Activated naive CD8-positive, alpha-beta T cell treated with anti-CD3 and anti-CD28 coated beads, Interleukin-2, amount 10 ng/mL, durations not matched to agents 7 days and 5 days (primary cell): ENCODE measurements at places on chromosomes 2 and 18. TPM values are rescaled to one million over a fixed set of nuclear protein-coding genes. Genes with fewer than 3 reads are reported as not detected.

The WNT10A gene
- 1.9 TPM for total RNA-seq

The FBLN7 gene
- 1.8 TPM for total RNA-seq

DNA sequence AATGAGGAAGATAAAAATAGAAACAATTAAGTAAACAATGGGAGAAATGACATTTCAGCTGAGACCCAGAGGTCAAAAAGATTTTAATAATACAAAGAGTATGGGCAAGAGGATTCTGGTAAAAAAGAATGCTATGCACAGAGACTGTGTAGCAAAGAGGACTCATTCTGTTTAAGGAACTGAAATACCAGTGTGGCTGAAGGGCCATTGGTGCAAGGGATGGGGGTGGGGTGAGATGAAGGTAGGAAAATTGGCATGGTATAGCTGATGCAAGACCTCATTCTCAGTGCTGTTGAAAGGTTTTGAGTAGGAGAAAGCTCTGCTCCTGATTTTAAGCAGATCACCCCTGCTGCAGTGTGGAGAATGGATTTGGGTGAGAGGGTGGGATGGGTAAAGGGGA lies 10.8 kb downstream of the GALNT1 start:
- peaks cover 14% of the 10 kb centered on the region for H3K4me1 ChIP-seq
- no peak overlapping the region for H3K4me3 ChIP-seq
- H3K27ac ChIP-seq, result no peak overlapping the region
- peaks cover 20% of the 10 kb centered on the region for H3K36me3 ChIP-seq
- no peaks in the 10 kb centered on the region for H3K27me3 ChIP-seq

DNA sequence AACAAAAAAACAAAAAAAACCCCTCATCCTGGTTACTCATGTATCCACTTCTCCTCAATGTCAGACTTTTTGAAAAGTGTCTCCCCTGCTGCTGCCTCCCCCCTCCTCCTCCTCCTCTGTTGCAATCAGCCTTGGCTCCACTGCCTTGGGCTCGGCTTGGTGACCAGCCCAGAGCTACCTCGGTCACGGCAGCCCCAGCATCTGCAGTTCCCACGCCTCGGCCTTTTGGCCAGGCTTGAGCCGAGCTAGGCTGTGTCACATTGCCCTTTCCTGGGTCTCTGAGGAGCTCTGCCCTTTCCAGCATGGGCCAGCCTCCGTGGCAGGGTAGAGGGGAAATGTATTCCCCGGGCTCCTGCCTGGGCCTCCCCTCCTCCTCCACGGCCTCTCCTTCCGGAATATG lies 22.7 kb upstream of the INHBB start:
- H3K36me3 ChIP-seq, result no peaks in the 10 kb centered on the region
- H3K4me1 ChIP-seq, result peaks cover 4% of the 10 kb centered on the region
- no peak for DNase-seq
- no peak overlapping the region for H3K27ac ChIP-seq
- H3K4me3 ChIP-seq, result no peak overlapping the region

DNA sequence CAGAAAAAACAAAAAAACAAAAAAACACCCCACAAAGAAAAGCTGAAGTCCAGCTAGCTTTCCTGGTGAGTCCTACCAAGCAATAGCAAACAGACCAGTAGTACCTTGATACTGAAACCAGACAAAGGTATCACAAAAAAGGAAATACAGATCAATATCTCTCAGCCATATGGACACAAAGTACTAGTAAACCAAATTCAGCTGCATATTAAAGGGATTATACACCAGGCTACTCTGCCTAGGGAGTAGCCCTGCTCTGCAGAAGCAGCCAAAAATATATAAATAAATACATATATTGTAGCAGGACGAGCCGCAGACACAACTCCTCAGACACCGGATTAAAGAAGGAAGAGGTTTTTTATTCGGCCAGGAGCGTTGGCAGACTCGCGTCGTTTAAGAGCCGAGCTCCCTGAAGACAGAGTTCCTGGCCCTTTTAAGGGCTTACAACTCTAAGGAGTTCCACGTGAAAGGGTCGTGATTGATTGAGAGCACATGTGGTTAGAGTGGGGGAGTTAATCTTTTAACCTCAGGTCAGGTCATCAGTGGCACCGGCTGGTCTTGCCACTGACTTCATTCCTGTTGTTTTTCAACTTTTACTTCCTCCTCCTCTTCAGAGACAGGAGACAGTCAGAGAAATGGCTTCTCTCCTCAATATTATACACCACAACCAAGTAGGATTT lies 38.4 kb upstream of the DTNB start:
- H3K4me3 ChIP-seq, result peak overlapping the region; percentile 65
- H3K27me3 ChIP-seq, result peaks cover 29% of the 10 kb centered on the region
